Esophagus muscularis mucosa (tissue), 4 donors: ENCODE measurements at places on chromosomes 16 and 17.

DNA sequence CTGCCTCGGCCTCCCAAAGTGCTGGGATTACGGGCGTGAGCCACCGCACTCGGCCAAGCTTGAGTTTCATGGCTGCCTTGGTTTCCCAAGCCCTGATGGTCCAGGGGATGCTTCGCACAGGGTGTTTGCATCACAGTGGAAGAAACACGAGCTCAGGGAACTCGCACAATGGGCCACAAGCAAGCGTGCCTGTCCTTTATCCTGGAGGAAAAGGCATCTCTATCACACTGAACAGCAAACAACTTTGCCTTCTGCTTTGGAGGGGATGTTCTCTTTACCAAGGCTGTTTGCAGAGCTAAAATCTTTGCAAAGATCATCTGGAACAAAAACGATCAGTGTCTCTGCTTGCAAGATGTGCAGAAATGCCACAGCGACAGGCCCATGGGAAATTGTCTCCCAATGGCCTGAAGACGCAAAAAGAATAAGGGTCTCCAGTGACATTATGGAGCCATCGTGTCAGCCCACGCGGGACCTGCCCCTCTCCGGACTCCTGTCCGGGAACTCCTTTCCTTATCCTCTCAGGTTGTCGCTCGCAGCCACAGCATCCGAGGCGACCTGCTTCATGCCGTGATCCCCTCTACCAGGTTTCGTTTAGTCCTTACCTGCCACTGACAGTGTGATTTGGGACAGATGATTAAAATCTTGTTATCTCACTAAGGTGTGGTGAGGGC, 44.1 kb upstream of the CBFA2T3 start:
- no peak for DNase-seq

DNA sequence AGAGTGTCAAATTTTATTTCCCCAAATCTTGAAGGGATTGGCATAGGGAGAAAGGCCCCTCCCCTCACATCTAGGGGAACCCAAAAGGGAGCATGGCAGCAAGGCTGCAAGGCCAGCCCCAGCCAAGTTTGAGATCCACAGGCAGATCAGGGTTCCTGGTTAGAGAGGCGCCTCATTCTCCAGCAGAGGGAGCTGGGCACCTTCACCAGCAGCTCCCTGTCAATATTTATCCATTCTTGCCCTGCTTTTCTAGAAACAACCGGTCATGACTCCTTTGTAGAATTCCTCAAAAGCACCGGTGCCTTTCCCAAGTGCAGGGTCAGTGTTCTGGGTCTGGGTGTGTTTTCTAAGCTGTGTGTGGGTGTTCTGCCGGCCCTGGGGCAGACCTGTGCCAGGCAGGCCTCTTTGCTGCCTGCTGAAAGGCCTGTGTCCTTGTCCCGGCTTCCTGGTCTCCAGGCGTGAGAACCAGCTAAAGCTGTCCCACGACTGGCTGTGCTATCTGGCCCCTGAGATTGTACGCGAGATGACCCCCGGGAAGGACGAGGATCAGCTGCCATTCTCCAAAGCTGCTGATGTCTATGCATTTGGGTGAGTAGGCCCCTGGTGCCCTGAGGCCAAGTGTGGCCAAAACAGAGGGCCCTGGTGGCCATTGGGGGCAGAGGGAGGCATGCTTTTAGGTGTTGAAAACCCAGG, 21.2 kb upstream of the LGALS9 start:
- no peak for DNase-seq

DNA sequence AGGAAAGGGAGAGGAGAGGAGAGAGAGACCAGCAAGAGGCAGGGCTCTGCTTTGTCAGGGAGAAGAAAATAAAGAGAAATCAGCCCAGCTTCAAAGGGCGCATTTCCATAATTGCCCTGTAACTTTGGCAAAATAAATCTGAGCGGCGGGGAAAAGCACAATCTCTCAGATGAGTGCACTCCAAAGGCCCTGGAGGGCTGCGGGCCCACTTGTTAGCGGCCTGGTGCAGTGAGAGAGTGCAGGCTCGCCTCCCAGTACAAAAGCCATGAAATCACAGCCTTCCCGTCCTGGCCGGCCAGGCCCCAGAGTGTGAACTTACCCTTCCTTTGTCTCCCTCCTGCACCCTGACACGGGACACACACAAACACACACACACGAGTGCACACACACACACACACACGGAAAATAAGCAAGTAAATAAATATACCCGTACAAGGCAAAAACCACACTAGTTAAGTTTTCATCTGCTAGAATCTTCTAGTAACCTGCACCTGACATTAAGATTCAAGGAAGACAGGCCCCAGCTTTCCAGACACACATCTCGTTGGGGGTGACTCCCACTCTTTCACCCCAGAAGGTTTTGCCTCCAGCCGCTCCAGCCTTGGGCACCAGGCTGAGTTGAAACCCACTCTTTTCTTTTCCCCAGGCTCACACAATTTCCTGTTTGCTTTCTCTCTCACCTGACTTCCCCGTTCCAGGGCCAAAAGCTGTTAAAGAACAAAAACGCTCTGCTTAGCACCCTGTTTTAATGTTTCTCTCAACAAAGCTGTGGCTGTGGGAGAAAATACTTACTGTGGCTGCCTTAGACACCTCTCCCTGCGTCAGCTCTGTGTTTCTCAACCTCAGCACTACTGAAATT, 8.5 kb downstream of the IRX3 start:
- no peak for DNase-seq

GRCh38 chr16:3070608-3071111, 5.2 kb downstream of the IL32 start:
- no peak for DNase-seq

GRCh38 chr17:70405492-70406220, 236.3 kb downstream of the KCNJ2 start:
- DNase-seq: no peak

DNA sequence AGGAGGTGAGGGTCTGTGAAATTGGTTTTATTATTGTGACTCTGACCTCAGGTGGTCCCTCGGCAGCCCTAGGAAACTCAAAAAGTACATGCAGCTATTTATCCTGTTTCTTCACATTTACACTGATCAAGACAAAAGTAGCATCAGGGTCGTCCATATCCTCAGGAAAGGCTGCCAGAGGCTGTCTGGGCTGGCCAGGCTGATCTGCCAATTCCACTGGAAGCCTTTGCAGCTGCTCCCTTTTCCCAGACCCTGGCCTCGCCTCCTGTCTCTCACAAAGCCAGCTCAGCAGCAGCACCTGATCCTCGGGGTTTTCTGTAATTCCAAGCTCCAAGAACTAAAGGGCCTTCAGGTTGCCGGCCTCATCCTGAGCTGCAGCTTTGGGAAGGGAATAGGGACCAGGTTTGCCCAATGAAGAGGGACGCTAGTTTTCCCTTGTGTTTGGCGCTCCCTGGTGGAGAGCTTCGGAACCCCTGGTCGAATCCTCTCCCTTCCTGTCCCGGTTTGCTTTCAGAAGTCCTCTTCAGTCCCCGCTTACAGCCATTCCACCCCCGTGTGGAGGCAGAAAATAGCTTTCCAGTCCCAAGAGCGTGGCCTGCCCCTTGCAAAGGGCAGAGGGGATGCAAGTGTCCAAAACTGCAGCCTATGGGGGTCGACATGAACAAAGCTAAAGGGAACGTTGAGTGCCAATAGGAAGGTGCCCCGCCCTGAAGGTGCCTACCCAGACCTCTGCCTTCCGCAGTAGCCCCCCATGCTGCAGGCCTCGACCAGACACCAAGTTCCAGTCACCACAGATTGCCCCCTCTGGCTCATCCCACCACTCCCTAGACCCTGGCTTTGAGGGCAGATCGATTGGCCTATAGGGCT, 13.4 kb downstream of the MFSD6L start:
- peak; percentile 95 for DNase-seq

- DNase-seq: no peak
These were observed 204.9 kb upstream of the FOXF1 start for GRCh38 chr16:86305440-86305839.

GRCh38 chr17:54903375-54903774, 2.7 kb downstream of the TOM1L1 start:
- no peak for DNase-seq

- DNase-seq: no peak
These were observed 83.2 kb upstream of the CLEC18A start for GRCh38 chr16:69867784-69868560.

DNA sequence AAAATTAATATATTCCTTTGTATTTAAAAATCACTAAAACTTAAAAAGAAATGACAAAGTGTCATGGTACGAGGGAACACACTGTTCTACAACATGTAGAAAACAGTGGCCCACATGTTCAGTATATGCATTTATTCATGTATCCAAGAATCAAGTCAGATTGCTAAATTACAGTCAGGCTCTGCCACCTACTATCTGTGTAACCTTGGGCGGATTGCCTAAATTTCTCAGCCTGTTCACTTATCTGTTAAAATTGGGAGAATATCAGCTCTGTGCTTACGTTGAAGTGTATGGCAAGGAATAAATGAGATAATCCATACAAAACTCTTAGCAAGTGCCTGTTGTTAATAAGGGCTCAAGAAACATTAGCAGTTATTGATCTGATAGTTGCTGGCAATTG, 3.4 kb upstream of the USP22 start:
- DNase-seq: no peak

DNA sequence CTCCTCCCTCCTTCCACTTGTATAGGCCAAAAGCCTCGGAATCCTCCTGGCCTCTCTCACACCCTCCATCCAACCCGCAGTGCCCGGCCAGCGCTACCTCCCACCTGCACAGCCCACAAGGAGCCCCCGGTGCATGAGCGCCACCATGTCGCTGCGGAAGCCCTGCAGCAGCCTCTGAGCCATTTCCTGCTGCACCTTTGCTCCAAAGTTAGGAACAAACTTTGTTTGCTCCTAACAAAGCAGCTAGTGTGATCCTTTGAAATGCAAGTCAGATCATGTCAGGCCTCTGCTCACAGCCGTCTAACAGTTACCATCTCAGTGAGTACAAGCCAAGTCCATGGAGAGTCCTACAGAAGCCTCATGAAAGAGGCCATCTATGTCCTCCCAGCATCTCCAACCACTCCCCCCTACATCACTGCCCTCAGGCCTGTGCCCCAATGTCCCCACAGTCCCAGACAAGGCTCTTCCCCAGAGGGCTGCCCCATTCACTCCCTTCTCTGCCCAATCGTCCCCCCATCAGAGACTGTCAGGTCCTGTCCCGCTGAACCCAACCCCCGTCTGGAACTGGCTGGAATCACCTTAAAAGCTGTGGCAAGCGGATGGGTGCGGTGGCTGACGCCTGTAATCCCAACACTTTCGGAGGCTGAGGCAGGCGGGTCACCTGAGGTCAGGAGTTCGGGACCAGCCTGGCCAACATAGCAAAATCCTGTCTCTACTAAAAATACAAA, 7.5 kb downstream of the DCAKD start:
- no peak for DNase-seq

GRCh38 chr17:182050-182751, 751 bp upstream of the DOC2B start:
- no peak for DNase-seq

GRCh38 chr16:69863401-69864281, 87.5 kb upstream of the CLEC18A start:
- no peak for DNase-seq

GRCh38 chr17:50787106-50787505, 19.8 kb upstream of the ANKRD40CL start:
- DNase-seq: no peak

DNA sequence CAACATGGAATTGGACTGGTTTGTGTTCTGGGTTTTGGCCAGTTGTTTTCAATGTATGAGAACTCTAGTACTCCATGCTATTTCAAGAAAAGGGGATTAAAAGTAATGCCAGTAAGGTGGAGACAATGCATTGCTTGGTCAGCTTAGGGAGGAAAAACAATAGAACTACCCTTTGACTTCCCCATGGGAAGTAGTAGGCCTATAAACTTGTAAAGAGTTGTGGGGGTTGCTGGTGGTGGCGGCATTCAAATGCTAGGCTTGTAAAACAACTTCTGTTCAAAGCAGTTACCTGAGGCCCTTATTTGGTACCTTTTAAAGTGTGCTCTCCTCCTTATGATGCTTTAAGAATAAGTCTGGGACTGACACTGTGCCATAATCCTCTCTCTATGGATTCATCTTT, 9.4 kb downstream of the MAP3K3 start:
- no peak for DNase-seq

- DNase-seq: no peak
These were observed at the start of gene DBNDD1 for GRCh38 chr16:90018652-90019542. TSS of gene DBNDD1 (minus strand) at chr16:90019456. CDS start at chr16:90019341, 115 bp downstream.

- DNase-seq: no peak
These were observed 80.8 kb downstream of the SOCS1 start for GRCh38 chr16:11175106-11175786.

DNA sequence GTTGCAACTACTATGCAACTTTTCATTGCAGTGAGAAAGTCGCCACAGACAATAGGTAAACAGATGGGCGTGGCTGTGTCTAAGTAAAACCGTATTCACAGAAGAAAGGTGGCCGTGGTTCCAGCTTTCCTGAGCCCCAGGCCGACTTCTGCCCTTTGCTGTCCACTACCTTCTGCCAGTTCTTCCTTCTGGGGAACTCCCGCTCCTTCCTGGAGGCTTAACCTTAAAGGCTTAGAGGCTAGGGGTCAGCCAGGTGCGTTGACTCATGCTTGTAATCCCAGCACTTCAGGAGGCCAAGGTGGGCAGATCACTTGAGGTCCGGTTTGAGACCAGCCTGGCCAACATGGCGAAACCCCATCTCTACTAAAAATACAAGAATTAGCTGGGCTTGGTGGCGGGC, 2.1 kb upstream of the SEPTIN12 start:
- no peak for DNase-seq

- no peak for DNase-seq
These were observed at the start of gene MOSMO for GRCh38 chr16:22007509-22008214. TSS of gene MOSMO (plus strand) at chr16:22008111. CDS start at chr16:22008302, 191 bp downstream.

DNA sequence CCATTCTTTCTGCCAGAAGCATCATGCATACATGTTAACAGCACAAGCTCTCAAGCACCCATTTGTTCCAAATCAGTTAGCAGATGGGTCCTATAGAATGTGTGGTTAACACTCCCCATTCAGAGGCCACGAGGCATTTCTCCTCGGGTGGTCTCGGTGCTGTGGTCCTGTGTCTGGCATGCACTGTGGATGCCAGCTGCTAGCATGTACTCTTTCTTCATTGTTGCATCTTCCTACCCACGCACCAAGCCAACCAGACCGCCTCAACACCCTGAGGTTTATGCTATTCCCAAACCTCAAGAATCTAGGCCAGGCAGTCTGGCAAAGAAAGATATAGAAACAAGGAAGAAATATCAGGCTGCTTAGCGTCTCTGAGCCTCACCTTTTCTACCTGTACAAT, 27.8 kb upstream of the MRTFB start:
- DNase-seq: no peak

- no peak for DNase-seq
These were observed 8.8 kb upstream of the SALL1 start for GRCh38 chr16:51159865-51160264.

- DNase-seq: no peak
These were observed 16.4 kb downstream of the ABCA9 start for GRCh38 chr17:69044371-69044770.

- DNase-seq: no peak
These were observed 1.1 kb downstream of the CHTF8 start for GRCh38 chr16:69131167-69131838.

- DNase-seq: no peak
These were observed 11.0 kb upstream of the PLCG2 start for GRCh38 chr16:81767987-81768592.

GRCh38 chr17:66655861-66656260, 179.1 kb upstream of the CACNG5 start:
- no peak for DNase-seq

GRCh38 chr17:62091804-62092203, 26.7 kb upstream of the MED13 start:
- DNase-seq: no peak
